ENCODE measurements at places on chromosomes 16 and 17.

- no peak for DNase-seq
These were observed 424.1 kb upstream of the DYNLRB2 start for GRCh38 chr16:80116711-80117110.

- DNase-seq, result no peak
These were observed 72.0 kb upstream of the DNAJA2 start for GRCh38 chr16:47045459-47045858.

- no peak for DNase-seq
These were observed 4.7 kb downstream of the C1QTNF1 start for GRCh38 chr17:79028496-79029326.

GRCh38 chr16:83994087-83994486 lies 26.0 kb downstream of the NECAB2 start:
- DNase-seq, result peak; percentile 82

GRCh38 chr17:49447628-49448302 lies 33.1 kb upstream of the PHB1 start:
- DNase-seq, result peak; percentile 92

DNA sequence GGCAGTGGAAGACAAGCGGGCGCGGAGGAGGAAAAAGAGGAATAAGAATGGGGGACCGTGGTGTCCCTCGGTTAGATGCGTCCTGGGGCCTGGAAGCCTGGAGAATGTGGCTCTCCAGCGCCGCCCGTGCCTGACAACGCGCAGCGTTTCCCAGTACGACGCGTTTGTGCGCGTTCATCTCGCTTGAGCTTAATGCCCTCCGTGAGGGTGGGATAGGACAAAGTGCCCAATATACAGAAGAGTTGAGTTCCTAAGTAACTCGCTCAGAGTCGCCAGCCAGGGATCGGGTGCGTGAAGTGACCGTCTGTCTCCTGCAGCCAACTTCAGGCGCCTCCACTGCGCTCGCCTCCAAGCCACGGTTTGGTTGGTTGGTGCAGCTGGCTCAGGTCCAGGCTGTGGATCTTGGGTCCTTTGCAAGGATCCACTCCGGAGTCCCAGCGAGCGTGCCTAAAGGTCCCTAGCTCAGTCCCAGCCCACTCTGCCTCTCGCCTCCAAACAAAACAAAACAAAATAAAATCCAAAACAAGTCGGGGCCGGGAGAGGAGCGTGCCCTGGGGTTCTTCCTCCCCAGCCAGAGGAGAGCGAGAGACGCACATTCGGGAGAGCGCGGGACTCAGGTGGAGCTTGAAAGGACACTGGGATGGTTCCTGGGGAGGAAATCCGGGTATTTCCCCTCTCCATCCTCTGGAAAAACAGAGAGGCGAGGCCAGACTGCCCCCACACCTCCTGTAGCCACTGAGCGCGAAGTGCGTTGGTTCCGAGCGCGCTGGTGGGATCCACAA lies 974 bp downstream of the GALR2 start:
- no peak for DNase-seq

- DNase-seq, result peak; percentile 76
These were observed 168.0 kb upstream of the RPH3AL start for GRCh38 chr17:520447-521182.

- no peak for DNase-seq
These were observed 8.2 kb downstream of the ADORA2B start for GRCh38 chr17:15952916-15953790.

DNA sequence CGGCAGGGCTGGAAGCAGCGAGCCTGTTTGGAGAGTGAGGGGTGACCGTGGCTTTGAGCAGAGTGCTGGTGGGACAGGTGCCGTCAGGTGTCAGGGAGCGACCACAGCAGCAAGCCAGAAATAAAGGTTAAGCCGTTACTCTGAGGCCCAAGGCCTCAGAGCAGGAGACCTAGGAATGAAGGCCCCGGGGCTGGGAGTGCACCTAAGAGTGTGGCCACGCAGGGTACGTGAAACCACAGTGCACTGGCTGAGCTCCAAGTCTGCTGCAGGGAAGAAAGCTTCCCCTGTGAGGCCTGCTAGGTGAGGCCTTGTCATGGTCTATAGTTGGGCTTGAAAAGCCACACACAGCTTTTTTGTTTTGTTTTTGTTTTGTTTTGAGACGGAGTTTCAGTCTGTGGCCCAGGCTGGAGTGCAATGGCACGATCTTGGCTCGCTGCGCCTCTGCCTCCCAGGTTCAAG lies 8.7 kb downstream of the CLUAP1 start:
- DNase-seq, result no peak

DNA sequence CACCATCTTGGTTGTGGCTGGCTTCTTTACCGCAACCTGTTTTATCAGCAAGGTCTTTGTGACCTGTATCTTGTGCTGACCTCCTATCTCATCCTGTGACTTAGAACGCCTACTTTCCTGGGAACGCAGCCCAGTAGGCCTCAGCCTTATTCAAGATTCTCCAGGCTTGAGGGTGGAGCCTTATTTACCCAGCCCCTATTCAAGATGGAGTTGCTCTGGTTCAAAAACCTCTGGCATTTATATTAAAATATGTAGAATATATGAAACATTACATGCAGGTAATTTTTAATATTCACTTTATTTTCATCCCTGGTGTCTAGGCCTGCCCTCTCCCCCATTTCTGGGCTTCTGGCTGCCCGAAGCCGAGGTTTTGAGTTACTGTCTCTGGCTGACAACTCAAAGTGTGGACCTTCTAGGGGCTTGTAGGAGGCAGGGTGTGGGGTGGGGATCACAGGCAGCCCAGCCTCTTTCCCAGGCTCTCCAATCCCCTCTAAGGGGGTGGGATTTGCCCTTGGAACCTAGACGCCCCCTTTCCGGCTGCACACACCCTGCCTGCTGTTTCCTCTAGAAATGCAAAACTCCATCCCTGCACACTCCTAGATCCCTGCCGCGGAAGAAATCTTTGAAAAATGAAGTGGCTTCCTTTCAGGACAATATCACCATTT lies 152.0 kb downstream of the KCNJ12 start:
- DNase-seq, result no peak

GRCh38 chr16:87369117-87369765 lies 14.3 kb downstream of the FBXO31 start:
- DNase-seq, result no peak

GRCh38 chr17:74343526-74344284 lies 17.7 kb downstream of the KIF19 start:
- DNase-seq, result no peak

DNA sequence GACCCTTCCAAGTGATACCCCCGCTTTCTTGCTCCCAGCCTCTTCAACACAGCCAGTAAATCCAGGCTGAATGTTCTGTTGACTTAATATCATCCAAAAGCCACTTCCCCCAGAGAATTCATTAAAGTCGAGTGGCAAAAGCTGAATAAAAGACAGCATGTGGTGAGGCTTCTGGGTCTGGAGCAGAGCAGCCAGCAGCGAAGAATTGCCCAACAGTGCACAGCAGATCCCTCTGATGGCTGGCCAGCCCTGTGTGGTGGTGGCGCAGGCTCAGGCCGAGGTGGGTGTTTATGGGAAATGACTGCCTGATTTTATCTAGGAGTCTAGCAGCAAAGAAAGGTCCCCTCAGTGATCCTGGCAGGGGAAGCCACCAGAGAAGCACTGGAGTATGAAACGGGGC lies 30.3 kb upstream of the RCVRN start:
- peak; percentile 36 for DNase-seq

All from fibroblast of skin of scalp (primary cell).